ENCODE measurements at places on chromosomes 2 and 18.
A peak's percentile ranks its signal among the peaks of the same experiment; 100 is the strongest.

- DNase-seq: no peak
Measured at GRCh38 chr2:62071126-62071598, 124.8 kb upstream of the B3GNT2 start.

GRCh38 chr2:20507166-20507692 is 60.4 kb downstream of the RHOB start:
- peak; percentile 29 for DNase-seq

- DNase-seq: no peak
Measured at GRCh38 chr2:84534225-84534624, 17.9 kb downstream of the DNAH6 start.

- DNase-seq: no peak
Measured at GRCh38 chr2:144448389-144449027, 71.4 kb downstream of the ZEB2 start.

- no peak for DNase-seq
Measured at GRCh38 chr2:207960911-207961310, 64.4 kb downstream of the PLEKHM3 start.

DNA sequence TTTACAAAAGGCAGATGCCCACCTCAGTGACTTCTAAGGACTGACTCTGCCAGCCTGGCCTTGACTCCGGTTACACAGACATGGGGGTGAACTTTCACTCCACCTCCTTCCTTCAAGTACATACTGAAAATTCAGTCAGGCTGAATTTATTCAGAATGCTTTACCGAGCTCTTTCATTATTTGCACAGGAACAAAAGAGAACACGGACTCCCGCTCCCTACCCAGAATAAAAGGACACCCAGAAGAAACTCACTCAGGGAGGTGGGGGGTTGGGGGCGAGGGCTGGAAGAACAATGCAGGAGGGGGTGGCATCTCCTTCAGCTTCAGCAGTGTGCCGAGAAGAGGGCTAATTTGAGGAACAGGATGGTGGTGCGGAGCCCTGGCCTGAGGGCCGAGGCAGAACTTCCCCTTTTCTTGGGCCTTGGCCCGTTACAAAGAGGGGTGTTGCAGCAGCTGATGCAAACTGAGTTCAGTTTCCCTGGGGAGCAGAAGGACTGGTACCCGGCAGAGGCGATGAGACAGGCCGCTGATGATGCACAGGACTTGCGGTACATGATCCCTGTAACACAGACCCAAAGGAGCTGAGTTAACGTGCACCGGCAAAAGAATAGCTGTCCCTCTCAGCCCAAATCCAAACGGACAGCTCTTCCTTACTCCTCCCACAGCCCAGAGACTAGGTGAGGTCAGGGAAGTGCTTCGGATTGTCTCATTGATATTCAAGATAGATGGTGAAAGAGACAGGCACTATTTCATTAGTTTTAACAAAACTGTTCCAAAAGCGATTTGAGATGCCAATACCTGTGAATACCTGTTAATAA is 24.1 kb downstream of the LYPD1 start:
- DNase-seq: no peak

DNA sequence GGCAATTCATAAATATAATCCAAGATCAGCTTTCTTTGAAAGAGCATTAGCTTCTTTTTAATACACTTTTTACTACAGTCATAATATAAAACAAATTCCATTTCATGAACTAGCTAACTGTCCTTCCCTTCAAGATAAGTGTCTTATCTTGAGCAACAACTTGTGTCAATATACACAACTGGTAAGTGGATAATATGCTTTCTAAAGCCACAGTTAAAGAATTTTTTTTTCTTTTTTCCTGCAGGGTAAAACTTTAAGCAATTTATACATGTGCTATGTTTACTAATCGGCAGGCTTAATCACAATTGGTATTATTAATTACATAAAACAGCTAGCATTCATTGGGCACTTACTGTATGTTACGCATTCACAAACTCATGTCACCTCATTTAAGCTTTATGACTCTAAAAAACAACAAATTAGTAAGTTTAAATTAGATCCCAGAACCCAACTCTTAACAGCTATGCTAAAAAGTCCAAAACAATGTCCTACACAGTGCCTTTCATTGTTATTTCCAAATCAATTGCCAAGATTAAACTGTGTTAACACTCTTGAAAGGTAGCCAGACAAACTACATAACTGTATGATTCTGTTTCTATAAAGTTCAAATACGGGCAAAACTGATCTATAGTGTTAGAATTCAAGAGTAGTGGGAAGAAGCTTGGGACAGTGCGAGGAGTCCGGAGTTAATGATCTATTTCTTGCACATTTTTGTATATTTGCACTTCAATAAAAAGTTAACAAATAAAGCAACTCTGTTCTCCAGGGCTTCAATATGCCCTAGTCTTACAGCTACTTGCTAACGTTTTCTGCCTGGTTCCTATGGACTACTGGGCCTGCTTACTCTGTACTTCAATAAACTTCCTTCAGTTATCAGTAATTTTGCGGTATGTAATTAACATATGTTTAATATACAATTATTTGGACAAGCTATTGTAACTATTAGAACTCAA is 6.0 kb downstream of the TXNL1 start:
- no peak for DNase-seq

GRCh38 chr18:52341103-52341432 is 1.1 kb downstream of the DCC start:
- DNase-seq: no peak

GRCh38 chr18:63216516-63217311 is 102.9 kb downstream of the BCL2 start:
- DNase-seq: no peak

DNA sequence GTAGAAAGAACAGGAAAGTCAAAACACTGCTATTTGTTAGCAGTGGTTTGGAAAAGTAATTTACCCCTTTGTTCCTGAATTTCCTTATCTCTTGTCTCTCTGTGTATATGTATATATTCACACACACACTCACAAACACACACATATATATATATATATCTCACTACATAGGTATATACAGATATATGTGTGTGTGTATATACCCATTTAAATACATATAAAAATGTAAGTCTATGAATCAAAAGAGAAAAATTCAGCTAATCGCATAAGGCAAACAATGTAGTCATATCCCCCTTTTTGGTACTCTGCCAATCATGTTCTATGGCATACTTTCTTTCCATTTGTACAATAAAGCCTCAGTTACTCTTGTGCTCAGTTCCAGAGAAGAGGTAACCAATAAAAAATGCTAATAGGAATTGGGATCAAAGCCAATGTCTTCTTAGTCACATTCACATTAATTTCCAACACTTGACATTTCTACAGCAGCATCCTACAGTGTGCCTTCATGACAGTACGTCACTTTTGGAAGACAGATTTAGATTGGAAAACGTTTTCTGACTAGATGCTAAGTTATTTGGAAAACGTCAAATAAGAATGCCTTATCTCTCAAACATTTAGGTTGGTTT is 94.6 kb downstream of the MC4R start:
- DNase-seq: no peak

GRCh38 chr2:16139663-16140615 is 199.6 kb downstream of the MYCN start:
- DNase-seq: no peak

DNA sequence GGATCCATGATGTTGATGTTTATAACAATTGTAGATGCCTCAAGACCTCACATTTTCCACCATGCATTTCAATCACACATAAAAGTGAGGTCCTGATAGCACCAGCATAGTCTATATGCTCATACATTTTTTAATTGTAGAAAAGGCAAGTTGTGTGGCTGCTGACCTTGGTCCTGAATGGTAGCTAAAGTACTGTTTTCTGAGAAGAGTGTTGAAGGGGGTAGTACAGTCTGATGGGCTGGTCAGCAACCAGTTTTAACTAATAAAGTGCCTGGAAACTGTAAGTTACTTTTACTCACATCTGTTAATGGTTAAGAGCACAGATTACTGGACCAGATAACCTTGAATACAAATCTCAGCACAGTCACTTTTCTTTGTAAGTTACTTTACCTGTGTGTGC is 15.9 kb downstream of the ZNF638 start:
- DNase-seq: no peak

DNA sequence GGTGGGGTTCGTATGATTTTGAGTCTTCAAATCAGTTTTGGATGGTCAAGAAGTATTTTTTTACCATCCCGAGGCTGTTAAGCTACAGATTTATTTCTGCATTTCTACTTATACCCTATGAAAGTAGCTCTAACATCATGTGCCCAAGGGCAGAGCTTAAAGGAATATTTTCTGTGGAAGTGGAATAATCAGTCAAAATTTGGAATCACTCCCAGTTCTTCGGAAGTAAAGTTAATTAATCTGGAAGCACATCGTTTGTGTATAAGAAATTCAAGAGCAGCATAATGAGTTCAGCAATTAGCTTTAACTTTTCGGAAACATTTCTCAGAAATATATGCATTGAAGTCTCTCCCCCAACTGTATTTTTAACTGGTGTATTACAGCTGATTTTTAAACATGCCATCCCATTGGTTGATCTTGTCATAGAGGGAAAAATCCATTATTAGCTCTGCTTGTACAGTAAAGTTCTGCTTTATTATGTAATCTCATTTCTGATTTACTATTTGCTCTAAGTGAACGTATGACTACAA is 510.1 kb downstream of the DCC start:
- no peak for DNase-seq

GRCh38 chr2:188450732-188451483 is 159.2 kb downstream of the GULP1 start:
- DNase-seq: no peak

DNA sequence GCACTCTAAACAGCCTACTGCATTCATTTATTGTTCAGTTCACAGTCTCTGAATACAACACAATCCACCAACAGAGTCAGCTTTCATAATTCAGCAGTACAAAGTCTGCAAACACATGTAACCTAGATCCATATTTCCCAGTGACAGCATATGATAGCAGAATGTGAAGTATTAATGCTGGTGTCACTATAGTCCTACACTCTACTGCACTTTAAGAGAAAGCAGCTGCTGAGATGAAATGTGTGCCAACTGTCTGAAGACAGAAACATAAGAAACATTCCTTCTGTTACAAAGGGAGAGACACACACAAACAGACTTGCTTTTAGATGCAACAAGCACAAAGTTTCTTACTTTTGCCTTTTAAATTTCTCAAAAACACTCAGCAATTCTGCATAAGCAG is 441.8 kb downstream of the ZEB2 start:
- DNase-seq: peak; percentile 73

GRCh38 chr2:204197336-204198005 is 260.9 kb downstream of the ICOS start:
- no peak for DNase-seq

GRCh38 chr18:1018181-1018681 is 113.6 kb downstream of the ADCYAP1 start:
- peak; percentile 88 for DNase-seq

GRCh38 chr2:162390801-162391200 is 46.9 kb downstream of the GCA start:
- DNase-seq: no peak

DNA sequence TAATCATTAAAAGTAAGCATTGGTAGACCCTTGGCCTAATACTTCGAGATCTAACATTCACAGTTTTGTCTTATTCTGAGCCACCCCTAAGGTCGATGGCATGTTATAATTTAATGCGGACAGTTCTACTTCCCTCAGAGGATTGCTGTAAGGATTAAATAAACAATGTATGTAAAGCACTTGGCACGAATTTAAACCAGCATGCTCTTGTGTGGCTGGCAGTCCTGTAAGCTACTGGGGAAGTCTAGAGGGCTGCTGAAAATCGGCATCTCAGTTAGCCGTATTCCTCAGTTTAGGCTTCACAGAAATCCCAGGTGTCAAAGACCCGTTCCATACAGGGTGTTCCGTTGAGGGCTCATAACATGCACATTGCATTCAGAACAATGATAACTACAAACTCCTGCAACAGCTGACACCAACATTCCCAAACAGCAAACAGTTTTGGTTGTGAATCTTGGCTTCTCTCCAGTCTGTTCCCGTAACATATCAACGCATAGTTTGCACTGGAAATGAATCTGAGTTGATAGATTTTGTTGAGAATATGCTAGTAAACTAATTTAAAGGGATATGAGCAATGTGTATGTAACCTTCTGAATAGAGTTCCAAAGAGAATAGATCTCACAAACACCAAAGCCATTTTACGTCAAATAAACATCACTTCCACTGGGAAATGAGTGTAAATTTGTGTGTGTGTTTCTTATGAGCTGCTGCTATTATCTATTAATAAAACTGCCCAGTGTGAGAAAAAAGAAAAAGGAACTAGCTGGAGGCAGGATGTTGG is 52.2 kb upstream of the ACKR3 start:
- DNase-seq: no peak

DNA sequence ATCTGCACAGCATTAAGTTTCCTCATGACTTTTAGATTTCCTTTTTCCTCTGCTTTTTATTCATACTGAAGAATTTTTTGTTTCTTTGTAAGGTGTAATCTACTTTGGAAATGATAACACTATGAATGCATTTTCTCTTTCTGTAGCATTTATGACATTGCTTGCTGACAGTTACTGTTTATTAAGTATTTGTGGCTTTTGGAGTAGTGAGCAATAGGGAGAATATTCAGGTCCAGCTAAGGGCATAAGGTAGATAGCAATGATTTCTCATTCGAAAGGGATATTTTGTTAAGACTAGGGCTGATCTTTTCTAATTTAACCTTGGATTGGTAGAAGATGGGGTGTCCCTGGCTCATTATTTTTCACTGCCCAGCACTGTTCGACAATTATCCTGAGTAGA is 80.3 kb downstream of the XRCC5 start:
- DNase-seq: no peak

GRCh38 chr2:71736986-71737385 is 283.6 kb downstream of the DYSF start:
- no peak for DNase-seq

GRCh38 chr2:38603402-38604290 is 918 bp upstream of the HNRNPLL start:
- DNase-seq: peak; percentile 80

DNA sequence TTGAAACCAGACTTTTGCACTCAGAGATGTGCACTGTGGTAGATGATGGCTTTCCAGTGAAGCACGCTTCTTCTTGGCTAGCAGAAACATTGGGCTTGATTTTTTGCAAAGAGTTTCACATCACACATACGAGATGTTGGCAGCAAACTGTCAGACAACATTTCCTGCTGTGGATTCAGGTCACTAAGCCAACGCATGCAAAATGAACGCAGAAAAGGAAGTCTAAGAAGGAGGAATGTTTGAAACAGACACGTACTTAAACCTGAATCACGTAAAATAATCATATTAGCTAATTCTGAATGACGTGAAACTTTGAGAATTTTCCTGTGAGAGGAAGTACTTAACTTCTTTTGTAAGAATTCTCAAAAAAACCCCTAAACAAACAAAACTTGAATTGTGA is 88.1 kb downstream of the EPB41L3 start:
- no peak for DNase-seq

- DNase-seq: no peak
Measured at GRCh38 chr2:30417253-30417652, 29.8 kb upstream of the LCLAT1 start.

GRCh38 chr2:118994172-118994700 is 52.2 kb downstream of the MARCO start:
- DNase-seq: no peak

GRCh38 chr18:57004366-57005121 is 142.3 kb upstream of the BOD1L2 start:
- no peak for DNase-seq

GRCh38 chr2:134912361-134912760 is 6.3 kb upstream of the CCNT2 start:
- DNase-seq: no peak

- no peak for DNase-seq
Measured at GRCh38 chr2:72708236-72708635, 117.6 kb downstream of the EXOC6B start.
